ENCODE measurements at places on chromosomes 1 and 21.
A peak's percentile ranks its signal among the peaks of the same experiment; 100 is the strongest.

DNA sequence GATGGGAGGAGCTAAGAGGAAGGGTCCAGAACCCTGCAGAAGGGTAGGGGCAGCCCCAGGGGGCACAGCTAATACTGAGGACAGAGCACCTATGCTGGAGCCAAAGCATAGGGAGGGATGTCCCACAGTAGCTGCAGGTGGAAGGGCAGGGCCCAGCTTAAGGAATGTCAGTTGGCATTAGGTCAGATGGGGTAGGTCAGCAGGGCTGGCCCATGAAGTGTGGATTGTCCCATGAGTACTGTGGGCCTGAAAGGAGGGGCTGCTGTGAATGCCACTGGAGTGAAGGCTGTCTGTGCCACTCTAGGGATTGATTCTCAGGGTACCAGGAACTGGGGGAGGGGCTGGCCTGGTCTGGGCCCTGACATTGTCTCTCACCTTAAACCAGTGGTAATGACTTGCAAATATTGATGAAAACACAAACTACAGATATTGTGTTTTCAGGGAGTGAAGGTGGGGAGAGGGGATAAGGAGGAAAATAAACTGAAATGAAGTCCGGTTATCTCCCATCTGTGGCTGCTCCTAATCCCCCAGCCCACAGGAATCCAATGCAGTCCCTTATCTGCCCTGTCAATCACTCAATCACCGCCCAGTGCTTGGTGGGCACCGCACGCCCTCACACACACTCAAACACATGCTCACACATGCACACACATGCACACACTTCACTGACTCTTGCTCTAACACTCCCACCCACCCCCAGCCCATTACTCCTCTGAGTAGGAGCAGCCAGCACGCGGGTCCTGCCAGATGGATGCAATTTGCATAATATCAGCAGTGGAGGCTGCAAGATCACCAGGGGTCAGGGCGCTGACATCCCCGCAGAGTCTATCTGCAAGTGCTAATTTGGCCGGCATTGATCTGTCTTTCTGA, 27.8 kb downstream of the DMAP1 start:
- no peak for DNase-seq

DNA sequence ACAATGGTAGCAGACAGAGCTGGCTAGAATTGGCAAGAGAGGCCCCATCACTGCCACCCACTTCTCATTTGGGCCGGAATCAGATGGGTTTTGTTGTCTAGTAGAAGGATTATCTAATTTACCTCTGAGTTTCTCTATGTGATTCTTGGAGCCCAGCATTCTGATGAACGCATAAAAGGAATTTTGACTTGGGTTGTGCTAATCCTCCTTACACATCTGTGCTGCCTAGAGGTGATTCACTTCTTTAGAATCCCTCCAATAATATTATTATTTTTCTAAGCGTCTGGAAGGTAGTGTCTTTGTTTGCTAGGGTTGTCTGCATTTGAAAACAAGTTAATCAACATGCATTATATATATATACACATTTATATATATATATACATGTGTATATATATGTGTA, 118.1 kb downstream of the RUNX1 start:
- peak; percentile 64 for DNase-seq

DNA sequence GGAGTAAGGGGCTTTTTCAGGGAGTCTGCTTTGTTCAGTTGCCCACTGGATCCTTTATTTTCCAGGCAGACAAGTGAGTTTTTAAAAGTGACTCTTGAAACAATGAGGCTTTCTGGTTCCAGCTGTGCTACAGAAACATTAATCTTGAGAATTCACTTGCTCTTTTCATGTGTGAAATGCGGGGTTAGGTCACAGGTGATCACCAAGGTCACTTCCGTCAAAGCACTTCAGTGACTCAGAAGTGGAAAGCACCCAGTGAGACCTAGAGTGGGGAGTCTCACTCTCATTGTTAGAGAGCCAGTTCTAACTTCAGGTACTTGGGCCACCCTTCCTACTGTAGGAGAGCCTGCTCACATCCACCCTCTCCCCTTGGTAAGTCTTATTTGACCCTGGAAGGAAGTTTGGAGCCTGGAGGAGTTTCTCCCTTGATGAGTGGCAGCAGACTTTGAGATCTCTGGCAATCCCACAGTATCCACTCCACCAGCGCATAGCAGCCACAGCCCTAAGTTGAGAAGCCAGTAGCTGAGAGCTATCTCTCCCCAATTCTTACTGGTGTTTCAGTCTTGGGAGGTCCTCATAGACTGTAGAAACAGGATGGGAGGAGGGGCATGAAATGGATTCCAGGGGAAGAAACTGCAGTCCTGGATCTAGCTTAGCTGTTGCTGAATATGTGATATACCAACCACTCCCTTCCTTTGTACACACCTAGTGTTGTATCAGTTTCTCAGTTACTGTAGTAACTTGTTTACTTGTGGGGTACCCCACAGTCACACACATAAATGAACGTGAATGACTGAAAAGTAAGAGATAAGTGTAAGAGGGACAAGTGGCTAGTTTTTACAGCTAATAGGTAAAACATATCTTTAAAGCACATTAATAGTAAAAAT, 3.1 kb downstream of the TACSTD2 start:
- no peak for DNase-seq

DNA sequence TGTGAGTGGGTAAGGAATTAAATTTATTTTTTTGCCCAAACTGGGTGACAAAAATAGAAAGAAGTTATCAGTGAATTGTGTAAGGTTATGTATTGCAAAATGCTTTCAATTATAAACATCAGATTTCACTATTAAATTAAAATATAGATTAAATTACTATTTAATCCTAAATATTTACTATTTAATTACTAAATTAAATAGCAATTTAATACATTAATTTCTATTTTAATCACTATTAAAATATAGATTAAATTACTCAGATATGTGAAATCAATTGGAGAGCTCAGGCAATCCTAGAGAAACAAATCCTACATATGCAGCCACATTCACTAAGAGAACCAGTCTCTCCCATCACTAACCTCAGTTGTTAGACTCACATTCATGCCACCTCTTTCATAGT, 2075.8 kb downstream of the MRPL39 start:
- no peak for DNase-seq

DNA sequence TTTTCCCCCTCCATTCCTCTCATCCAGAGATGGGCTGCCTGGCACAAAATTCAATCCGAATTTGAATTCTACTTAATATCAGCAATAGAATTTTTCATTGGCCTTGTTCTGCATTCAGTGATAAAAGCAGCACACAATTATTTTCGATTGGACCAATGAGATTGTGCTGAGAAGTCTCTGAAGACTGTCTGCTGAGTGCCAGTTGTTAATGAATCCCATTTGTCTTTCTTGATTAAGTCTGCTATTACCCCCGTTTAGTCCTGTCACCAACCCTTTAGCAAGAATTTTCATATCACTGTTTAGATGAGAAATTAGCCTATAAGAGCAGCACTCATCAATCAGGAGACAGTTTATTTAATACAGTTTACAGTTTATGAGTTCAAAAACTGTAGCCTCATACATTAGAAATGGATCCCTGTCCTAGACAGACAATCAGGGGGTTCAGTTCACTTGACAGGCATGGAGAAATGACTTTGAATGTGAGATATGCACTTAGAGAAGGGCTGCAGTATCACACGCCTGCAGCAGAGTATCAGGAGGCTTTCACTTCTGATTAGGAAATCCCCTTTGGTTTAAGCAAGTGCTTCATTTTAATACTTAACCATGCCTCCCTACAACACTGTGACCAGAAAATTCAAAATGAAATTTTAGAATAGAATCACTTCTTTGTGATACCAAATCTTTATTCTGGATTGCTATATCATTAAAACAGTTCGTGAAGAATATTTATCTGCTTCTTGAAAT, 304.7 kb upstream of the PTBP2 start:
- DNase-seq, result no peak

GRCh38 chr1:202563818-202564217, 146.4 kb downstream of the SYT2 start:
- no peak for DNase-seq

- peak; percentile 53 for DNase-seq
Observed at GRCh38 chr1:110123224-110123623, 11.0 kb downstream of the UBL4B start.

DNA sequence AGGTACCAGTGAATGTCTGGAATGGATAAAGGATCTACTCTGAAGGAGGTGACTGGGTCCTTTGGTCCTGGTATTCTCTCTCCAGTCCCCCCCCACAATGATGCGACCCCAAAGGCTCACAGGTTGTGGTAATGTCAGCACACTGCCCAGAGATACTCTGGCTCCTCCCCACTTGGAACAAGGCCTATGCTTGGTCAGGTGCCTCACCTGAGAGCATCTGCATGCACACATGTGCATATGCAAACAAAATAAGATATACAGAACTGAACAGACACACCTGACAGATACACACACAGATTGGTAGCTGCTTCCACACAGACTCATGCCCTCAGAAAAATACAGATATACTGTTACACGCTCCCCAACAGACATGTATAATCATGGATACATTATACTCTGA, 33.5 kb downstream of the DMAP1 start:
- DNase-seq, result no peak

GRCh38 chr1:76770979-76771378, 96.3 kb upstream of the ST6GALNAC5 start:
- DNase-seq, result no peak

GRCh38 chr1:8966606-8967005, 20.9 kb downstream of the CA6 start:
- no peak for DNase-seq

- DNase-seq, result no peak
Observed at GRCh38 chr1:8602471-8603219, 214.8 kb downstream of the RERE start.

DNA sequence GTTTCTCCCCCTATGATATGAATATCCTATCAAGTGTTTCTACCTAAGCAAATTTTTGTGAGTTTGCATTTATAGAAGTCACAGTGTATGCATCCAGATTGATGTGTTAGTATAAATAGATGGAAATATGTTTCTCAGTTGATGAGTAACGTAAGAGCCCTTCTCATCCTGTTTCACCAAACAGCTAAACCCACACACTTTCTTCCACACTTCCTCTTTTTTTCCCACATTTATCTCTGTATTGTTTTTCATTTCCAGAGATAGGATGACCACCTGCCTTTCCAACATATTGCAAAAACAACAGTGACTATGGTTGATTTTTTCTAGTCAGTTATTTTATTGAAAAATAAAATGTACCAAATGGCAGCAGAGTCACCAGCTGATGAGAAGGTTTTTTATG, 490.1 kb downstream of the NEGR1 start:
- DNase-seq, result no peak
